ENCODE measurements at places on chromosomes 1 and 21.

DNA sequence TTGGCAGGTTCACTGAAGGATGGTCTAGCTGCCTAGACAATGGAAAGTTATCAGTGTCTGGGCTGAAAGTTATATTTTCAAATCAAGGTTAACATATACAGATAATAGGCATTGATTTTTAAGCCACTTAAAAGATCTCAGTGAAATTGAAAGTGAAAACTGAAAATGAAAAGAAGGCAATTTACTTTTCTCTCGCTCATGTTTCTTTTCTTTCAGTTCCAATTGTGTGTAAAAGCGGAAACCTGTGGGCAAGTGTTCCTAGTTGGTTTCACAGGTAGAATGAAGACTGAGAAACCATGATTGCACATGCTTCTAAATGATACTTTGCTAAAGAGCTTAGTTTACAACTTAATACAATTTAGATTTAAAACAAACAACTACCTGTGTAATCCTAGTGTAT, 383.7 kb downstream of the ZP4 start:
- DNase-seq, result no peak

- DNase-seq, result no peak
Observed at GRCh38 chr1:170558731-170559130, 26.8 kb downstream of the GORAB start.

- no peak for DNase-seq
Observed at GRCh38 chr1:228136901-228137300, 3.2 kb upstream of the GUK1 start.

DNA sequence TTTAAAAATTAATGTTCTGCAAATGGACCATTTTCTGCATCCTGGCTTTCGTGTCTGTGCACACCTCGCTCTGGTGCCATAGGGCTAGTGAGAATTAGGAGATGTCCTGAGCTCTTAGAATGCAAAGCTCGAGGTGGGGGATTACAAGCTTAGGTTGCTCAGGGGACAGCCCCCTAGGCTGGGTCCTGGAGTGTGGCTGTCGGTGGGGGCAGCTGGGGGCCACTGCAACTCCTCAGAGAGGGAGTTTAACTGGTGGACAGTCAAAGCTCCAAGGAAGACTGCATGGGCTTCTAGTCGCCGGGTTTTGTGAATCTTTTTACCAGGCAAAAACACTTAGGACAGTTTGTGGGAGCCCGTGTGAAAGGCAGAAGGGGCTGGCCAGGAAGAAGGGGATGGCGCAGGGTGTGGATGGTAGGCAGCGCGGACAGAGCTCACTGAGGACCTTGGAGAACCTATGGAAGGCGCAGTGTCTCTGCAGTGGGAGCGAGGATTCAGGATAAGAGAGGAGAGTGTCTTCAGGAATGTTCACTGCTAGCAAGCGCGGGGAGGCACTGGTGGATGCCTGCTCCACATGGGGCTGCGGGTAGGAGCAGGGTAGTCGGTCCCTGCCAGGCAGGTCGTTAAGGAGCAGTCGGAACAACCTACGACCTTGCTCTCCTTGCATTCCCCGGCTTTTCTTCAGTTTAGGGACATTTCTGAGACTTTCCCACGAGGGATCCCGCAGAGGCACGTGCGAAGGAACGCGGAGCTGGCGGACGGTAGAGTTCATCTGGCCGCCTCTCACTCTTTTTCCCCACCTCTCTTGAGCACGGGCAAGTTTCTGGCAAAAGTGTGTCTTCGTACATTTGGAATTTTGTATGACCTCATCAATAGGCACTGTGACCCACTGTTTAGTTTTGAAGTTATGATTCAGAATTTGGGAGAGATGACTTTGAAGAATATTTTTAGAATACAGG, 12.9 kb upstream of the KCNE1 start:
- DNase-seq, result peak; percentile 41

DNA sequence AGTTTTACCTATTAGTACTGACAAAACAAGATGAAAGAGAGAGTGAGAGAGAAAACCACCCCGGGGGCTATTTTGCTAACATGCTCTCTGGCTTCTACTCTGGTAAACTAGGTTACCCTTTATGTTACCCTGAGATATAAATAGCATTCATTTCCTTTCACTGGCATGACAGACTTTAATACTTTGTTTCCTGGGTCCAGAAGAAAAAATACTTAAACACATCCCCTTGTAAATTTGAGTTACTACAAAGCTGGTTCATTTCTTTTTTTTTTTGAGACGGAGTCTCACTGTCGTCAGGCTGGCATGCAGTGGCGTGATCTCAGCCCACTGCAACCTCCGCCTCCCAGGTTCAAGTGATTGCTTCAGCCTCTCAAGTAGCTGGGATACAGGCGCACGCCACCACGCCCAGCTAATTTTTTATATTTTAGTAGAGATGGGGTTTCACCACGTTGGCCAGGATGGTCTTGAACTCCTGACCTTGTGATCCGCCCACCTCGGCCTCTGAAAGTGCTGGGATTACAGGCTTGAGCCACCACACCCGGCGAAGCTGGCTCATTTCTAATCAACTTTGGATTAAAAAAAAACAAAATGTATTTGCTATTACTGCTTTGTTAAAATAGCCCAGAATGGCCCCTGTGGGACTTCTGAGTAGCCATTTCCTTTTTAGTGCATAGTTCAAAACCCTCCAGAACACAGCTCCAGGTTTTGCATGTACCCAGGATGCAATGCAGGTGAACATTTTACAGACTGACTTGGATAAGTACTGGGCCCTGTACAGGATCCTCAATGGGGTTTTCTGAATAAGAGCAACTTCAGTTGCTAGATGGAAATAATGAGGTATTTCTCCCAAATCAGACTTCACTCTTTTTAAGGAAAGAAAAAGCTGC, 20.6 kb downstream of the INPP5B start:
- DNase-seq, result no peak

- DNase-seq, result peak; percentile 98
Observed at GRCh38 chr1:230308039-230308438, 118.1 kb downstream of the PGBD5 start.

- DNase-seq, result no peak
Observed at GRCh38 chr1:156478250-156478627, 22.3 kb downstream of the MEF2D start.

DNA sequence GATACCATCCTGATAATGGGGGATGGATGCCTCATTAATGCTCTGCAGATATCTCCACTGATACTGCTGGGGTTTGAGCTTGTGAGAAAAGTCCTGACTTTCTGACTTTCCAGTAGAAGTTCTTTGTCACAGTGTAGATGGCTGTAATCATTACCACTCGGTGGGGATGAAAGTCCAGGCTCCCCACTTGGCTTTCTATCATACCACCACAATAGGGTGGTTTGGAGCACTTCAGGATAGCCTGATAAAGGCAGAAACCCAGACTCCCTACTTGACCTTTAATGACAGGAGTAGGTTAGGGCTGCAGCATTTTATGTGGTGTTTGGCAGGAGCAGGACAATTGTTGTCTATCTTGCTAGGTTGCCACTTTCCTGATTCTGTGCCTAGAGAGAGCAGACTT, 294.1 kb downstream of the BRINP3 start:
- no peak for DNase-seq

DNA sequence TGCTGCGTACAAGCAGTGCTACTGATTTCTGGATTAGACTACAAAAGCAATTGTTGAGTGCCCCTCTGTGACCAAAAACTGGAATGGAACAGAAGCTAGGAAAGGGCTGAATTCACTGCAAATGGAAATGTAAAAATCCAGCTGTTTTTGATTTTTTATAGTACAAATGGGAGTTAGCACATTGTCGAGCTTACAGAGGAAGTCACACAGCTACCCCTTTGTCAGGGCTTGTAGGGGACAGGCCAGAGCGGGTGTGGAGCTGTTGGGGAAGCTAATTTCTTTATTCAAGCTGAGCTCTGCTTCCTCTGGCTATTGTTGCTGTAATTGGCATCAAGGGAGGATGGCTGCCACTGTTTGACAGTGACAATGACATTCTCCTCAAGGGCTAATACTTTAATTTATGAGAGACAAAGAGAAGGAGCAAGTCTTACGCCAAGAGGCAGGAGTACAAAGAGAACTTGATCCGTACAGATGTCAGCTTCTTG, 96.1 kb downstream of the SLC35F3 start:
- DNase-seq, result no peak

GRCh38 chr1:58249737-58250586, 296.6 kb downstream of the OMA1 start:
- DNase-seq, result peak; percentile 15

- peak; percentile 89 for DNase-seq
Observed at GRCh38 chr1:1291548-1292441, 11.6 kb downstream of the SCNN1D start.

GRCh38 chr21:43188181-43188580, 19.4 kb downstream of the CRYAA start:
- no peak for DNase-seq

GRCh38 chr1:243287652-243288051, 31.8 kb downstream of the SDCCAG8 start:
- DNase-seq, result no peak

DNA sequence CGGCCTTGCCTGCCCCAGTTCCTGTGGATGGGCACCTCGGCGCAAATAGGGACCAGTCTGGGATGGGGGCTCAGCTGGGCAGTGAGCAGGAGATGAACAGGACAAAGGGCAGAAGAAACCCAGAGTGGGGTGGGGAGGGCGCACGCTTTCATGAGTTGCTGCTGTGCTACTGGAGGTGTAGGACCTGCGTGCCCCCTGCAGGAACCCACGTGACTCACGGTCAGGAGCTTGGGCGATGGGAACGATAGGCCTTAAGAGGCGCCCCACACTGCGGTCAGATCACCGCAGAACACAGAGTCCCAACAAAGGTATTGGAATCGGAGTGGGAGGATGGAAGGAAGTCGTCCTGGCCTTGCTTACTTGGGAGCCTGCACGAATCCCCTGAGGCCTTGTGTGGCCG, 17.2 kb downstream of the PRDM15 start:
- DNase-seq, result no peak

DNA sequence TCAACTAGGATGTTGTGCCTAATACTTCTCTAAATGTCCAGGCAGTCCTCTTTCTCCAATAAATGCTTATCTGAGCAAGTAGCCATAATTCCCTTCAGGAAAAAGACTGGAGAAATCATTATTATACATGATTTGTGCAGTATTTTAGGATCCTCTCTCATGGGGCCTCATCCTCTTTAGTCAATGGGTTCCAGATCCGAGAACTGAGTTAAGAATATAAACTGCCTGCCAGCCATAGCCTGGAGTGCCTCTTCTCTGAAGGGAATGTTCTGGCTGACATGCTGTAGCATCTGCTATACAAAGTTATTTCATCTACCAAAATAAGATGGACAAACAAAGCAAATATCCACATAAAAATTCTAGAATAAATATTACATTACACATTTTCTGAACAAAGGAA, 334.0 kb upstream of the PRMT6 start:
- DNase-seq, result no peak
